ENCODE measurements at places on chromosomes 3 and 15.
A peak's percentile ranks its signal among the peaks of the same experiment; 100 is the strongest.

GRCh38 chr3:47034868-47035489 lies 55.5 kb downstream of the NBEAL2 start:
- DNase-seq: no peak

- no peak for DNase-seq
Measured at GRCh38 chr3:175826759-175827158, 967.6 kb downstream of the NAALADL2 start.

GRCh38 chr15:74055804-74056203 lies 26.5 kb downstream of the GOLGA6A start:
- no peak for DNase-seq

DNA sequence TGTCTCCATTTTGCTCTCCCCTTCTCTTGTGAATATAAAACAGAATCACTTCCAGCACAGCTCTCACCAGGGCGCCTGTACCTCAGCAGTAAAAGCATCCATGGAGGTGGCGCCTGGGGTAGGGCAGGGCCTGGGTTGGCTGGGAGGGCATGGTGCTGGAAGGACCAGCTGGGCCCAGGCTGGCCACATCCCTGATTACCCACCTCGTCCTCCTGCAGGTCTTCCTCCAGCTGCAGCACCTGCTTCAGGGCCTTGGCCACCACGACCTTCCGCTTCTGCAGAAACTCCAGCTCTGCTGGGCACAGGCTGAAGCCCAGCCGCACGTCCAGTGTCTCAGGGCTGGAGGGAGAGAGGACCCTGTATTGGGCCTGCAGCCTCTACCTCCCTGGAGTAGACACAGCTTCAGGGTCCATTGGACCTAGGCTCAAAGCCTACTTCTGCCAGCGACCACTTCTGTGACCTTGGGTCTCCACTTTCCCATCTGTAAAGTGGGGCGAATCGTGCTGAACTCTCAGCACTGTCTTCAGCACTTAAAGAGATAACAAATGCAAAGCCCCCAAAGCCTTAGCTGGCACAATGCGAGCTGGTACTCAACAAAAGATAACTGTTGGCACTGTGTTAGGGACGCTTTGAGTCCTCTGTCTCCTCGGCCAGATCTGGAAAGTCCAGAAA lies 23.8 kb downstream of the PLA2G4E start:
- DNase-seq: no peak

- no peak for DNase-seq
Measured at GRCh38 chr3:121974601-121975111, 47.4 kb downstream of the ILDR1 start.

DNA sequence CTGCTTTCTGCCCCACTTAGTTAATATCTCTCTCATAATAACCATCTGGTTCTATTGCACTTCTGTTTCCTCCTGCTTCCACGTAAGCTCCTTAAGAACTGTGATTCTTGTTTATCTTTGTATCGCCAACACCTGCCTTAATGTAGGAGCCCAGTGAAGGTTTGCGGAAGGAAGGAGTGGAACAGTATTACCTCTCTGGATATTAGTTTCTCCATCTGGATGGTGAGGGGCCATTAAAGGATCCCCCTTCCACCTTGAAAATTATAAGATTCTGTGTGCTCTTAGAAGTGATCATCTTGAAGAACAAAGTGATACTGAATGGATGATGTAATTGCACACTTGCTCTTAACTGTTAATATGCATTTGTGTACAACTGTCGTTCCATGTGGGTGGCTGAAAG lies 2.2 kb downstream of the CHRNA5 start:
- DNase-seq: no peak

- peak; percentile 19 for DNase-seq
Measured at GRCh38 chr3:183824761-183825455, 469 bp downstream of the MAP6D1 start.

- no peak for DNase-seq
Measured at GRCh38 chr15:92324101-92324963, 69.3 kb upstream of the ST8SIA2 start.

DNA sequence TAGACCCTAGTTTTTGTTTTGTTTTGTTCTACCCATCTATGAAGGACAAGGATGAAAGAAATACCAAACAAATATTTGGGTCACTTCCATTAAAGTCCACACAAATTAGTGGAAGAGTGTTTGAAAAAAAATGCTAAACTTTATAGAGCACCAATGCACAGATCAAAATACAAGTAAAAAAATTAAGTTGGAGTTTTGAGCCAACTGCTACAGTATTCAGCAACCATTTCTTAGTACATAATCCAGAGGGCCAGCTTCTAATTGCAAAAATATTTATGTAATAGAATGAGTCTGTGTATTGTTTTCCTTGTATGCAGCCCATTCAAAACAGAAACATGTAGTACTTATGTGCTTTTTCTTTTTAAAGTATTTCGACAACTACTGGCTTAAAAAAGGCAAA lies 121.1 kb downstream of the CBLB start:
- no peak for DNase-seq

- DNase-seq: no peak
Measured at GRCh38 chr15:74319596-74320351, 47.7 kb downstream of the CYP11A1 start.

- DNase-seq: peak; percentile 8
Measured at GRCh38 chr3:168094580-168094876, 1.2 kb downstream of the GOLIM4 start.

DNA sequence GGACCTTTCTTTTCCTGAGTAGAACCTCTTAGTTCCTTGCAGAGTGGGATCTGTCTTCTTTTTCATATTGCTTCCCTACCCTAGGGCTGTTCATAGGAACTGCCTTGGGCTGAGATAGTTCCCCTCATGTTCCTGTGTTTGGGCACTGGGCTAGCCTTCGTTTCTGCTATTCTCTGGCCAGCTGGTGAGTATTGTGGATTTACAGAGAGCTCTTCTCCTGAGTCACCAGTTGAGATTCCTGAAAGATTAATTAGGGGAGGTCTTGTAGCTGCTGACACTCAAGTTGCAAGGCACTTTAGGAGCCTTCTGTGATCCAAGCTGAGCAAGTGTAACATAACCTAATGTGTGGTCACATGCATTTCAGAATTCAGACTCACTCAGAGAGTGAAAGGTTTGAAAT lies 30.7 kb downstream of the CHD2 start:
- no peak for DNase-seq

DNA sequence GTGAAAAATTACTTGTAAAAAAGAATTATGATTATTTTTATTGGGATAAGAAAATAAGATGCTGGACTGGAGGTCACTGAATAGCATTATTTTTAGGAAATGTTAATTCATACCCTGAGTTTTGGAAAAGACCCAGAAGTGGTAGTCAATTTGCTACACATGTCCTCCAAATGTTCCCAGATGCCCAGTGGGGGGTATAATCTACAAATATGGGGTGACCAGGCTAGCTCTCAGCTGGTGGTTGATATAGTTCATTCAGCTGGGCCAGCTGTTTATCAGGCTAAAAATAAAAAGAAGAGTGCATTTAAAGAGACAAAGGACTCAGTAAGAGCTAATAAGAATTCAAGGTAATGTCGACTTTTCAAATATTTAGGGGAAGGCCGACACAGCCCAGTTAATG lies 402.0 kb upstream of the GOLIM4 start:
- DNase-seq: no peak

- DNase-seq: no peak
Measured at GRCh38 chr15:38377636-38378035, 76.3 kb upstream of the FAM98B start.

- no peak for DNase-seq
Measured at GRCh38 chr3:53495146-53495519, 722 bp downstream of the CACNA1D start.

GRCh38 chr3:128492671-128493569 lies at the start of gene GATA2:
Gene GATA2 (minus strand): TSS chr3:128493201. CDS start chr3:128487031, 6,170 bp downstream.
- DNase-seq: peak; percentile 39

DNA sequence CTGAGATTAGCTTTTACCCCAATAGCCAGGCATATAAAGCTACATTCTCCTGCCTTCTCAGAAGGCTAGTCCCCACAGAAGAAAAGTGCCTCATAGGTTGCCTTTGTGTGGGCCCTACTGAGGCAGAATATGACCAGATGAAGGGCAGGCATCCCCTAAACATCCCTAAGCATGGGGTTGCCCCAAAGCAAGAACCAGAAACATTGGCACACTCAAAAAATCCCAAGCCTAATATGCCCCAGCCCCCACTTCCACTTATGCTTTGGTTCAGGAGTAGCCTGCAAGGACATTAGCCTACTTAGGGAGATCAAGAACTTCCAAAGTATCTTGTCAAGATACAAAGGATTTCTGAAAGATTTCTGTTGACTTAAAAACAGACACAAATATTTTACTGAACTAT lies 29.7 kb downstream of the WHAMM start:
- no peak for DNase-seq

- no peak for DNase-seq
Measured at GRCh38 chr3:194130807-194131589, 5.0 kb upstream of the HES1 start.

DNA sequence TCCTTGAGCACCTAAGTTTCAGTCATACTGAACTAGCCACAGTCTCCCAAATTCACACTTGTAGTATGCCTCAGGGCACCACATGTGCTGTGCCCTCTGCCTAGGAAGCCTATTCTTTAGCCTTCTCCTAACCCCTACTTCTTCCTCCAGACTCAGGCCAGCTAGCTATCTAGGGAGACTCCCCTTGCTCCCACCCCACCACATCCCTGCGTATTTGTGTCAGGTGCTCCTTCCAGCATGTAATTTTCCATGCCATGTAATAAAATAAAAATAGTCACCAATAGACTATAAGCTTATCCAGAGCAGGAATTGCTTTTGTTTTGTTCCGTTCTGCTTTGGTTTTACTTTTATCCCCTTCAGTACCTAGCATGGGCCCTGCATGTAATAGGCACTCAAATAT lies 14.9 kb upstream of the GJD2 start:
- no peak for DNase-seq

- peak; percentile 24 for DNase-seq
Measured at GRCh38 chr15:65832549-65833364, 36.5 kb upstream of the RAB11A start.

DNA sequence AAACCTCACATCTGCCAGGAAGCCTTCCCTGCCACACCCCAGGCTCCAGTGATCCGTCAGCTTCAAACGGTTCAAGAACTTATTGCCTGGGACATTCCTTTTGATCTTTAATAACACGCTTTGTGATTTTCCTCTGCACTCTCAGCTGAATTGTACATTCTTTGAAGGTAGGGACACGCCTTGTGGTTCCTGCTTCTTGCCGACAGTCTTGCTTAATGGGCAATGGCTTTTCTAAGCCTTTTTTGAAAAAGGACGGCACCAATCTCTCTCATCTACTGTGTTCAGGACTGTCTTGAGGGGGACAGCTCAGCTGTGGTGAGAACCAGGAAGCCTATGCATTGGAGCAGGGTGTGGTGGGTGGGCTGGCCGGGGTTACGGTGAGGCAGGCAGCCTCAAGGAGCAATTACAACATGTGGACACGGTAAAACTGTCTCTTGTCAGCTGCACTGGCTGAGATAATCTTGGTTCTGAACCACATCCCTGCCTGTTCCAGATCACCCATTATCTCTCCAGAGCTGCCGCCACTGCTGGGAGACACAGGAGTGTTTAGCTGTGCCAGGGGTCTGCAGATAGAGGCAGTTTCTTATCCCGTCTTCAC lies 46.0 kb upstream of the GLCE start:
- no peak for DNase-seq

DNA sequence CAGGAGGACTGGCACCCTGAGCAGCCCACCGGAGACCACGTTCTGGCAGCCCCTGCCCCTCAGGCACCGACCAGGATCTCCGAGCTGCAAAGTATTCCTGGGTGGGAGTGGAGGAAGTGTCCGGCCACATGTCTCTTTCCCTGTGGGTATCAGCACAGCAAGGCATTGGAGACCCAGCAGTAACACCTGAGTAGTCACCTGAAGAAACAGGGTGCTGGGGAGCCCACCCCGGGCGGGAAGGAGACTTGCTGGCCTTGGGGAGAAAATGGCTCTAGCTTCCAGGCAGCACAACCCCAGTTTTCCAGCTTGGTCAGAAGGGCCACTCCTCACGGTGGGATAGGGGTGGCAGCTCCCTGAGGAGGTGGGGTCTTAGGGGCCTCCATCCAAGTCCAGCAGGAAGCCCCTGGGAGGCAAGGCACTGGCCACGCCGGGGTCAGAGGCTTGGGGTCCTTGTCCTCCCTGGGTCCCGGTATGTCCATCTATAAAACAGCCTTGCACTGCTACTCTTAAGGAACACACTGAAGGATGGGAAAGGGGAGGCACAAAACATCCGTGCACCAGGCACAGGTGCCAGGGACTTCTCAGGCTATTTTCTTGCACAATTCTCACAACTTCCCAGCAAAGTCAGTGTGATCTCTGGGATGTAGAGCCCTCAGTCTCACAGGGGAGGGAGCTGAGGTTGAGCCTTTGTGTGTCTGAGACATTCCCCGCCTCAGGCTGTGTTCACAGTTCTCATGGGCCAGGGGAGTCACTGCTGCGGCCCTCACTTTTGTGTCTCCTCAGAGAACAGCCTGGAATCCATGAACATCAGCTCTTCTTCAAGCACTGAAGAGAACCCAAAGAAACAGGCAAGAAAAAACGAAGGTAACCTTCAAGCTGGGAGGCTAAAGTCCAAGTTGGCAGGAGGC lies 11.9 kb downstream of the CFAP100 start:
- no peak for DNase-seq

DNA sequence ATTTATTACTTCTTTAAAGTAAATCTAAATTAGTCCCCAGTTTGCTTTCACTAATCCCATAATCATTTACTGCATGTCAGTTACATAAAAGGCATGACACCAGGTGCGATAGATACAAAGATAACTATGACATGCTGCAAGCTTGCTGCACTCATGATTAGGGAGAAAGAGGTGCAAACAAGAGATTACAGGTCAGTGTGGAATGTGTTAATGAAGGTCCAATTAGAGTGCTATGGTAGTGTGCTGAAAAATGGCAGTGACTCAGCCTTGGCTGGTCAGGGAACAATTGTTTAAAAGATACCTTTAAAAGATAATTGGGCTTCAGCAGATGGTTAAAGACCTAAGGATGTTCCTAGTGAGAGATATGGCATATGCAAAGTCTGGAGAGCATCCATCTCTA lies 352.6 kb upstream of the TGFBR2 start:
- DNase-seq: no peak

GRCh38 chr3:67490658-67491057 lies 163.8 kb downstream of the SUCLG2 start:
- DNase-seq: no peak

DNA sequence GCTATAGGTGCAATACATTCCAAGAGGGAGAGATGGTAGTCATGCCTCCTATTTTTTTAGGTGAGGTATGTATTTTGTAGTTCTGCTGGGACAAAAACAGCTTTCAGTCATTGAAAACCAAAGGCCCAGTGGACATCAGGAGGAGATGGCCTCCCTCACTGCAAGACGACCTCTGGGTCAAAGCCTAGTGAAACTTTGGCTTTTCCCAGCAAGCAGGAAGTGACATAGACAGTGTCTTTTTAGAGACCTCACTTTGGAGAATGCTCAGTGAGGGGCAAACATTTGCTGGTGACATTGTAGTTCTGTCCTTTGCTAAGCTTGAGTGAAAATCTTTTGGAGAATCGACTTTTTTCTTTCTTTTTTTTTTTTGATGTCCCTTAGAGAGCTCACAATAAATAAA lies 27.3 kb downstream of the LIPC start:
- no peak for DNase-seq
